ENCODE measurements at places on chromosomes 12 and 14.

GRCh38 chr12:54266852-54267251 lies 13.1 kb downstream of the CBX5 start:
- no peak for DNase-seq

GRCh38 chr12:38053655-38054464 lies 262.7 kb upstream of the ALG10B start:
- DNase-seq = peak; percentile 93

DNA sequence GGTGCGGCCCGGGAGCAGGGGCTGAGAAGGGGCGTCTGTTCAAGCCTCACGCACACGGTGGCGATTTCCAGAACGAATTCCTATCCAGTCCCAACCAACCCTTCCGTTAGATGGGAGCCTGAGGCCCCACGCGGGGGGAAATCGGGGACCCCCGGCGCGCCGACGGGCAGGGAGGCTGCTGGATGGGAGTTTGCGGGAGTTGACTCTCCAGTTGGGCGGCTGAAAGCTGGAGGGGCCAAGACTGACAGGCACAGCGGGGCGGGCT lies 9.8 kb downstream of the EXOC3L4 start:
- no peak for DNase-seq

DNA sequence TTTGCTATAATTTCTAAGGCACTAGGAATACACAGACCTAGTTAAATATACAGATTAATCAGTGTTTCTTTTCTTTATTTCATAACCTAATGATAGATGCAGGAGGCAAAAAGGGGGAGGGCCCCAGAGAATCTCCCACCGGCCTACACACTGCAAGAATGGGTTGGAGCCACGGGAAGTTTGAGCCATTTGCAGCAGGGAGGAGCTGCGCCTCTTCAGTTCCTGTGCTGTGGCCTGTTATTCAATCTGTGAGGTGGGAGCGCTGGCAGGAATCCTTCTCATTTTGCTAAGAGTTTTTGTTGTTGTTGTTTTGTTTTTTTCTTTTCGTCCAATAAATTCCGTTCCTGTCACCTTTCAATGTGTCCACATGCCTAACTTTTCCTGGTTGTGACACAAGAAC lies 251.3 kb upstream of the RPL10L start:
- DNase-seq = no peak

DNA sequence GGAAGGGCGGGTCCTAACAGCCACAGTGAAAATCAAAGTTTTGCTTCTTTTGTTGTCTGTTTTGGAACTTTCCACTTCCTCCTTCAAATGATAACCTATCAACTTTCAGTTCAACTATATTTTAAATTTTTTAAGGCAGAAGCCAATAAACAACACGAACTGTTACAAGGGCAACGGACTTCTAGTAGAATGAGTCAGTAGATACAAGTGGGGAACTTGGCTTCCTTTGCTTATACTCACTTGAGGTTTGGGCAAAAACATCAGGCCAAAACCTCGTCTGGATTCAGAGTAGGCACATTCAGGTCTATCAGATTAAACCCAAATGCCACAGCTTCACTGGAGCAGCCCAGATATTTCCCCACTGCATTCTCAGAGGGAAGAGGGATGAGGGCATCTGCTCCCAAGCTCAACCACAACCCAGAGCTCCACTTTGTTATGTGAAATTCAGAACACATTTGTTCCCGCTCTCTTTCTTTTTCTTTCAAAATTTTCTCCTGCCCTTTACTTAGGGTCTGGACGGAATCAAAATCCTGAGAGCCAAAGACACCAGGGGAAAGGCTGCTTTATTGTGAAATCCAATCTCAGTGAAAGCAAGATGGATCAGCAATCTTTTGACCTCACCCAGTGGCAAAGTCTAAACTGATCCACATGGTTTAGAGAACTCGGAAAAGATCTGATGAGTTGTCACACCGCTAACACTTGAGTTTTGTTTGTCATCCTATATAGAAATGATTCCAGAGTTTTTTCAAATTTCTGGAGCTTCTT lies 152.5 kb upstream of the BTG1 start:
- DNase-seq = no peak

GRCh38 chr12:66598079-66598478 lies 80.8 kb downstream of the GRIP1 start:
- no peak for DNase-seq

GRCh38 chr14:76191297-76191696 lies 39.6 kb downstream of the GPATCH2L start:
- DNase-seq = no peak

- no peak for DNase-seq
Measured at GRCh38 chr14:84670796-84671195, 859.1 kb upstream of the FLRT2 start.

GRCh38 chr12:14962797-14963196 lies 1.4 kb upstream of the ARHGDIB start:
- DNase-seq = no peak

GRCh38 chr12:96810057-96810456 lies 97.0 kb upstream of the NEDD1 start:
- DNase-seq = no peak

- no peak for DNase-seq
Measured at GRCh38 chr12:9760699-9761418, at the start of gene CD69. Gene CD69, minus strand, starts transcription at chr12:9760901. Its CDS starts 81 bp downstream, at chr12:9760820.

GRCh38 chr14:23300687-23301223 lies 1.9 kb downstream of the PPP1R3E start:
- no peak for DNase-seq

- DNase-seq = no peak
Measured at GRCh38 chr14:20697273-20698017, 8.9 kb downstream of the ANG start.

DNA sequence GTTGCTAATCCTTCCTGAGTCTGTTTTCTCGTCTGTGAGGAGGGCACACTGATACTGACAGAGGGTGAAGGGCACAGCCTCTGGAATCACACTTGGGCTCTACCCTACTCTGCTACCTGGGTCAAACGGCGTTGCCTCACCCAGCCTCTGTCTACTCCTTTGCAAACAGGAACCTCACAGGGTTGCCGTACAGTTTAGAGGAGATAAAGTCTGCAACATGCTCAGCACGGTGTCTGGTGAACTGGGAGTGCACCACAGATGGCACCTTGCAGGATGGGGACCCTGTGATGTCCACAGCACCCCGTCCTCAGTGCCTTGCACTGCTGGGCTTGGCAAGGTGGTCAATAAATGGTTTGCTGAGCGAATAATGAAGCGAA lies 38.3 kb downstream of the TESC start:
- DNase-seq = no peak

DNA sequence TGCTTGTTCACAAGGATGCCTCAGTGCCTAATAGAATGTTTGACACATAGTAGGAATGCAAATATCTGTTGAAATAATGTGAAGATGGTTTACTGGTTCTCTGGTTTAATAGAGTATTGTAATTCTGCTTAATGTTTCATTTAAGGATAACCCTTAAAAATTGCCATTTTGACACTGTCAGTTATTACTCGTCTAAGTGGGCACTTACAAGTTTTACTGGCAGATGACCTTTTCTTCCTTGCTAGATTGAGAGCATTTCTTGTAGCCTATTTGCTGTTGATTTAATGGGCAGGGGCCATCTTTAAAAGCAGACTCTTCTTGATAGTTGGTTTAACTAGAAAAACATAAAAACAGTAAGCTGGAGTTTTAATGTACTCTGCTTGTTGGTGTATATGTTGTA lies 1.9 kb downstream of the TMEM263 start:
- no peak for DNase-seq

DNA sequence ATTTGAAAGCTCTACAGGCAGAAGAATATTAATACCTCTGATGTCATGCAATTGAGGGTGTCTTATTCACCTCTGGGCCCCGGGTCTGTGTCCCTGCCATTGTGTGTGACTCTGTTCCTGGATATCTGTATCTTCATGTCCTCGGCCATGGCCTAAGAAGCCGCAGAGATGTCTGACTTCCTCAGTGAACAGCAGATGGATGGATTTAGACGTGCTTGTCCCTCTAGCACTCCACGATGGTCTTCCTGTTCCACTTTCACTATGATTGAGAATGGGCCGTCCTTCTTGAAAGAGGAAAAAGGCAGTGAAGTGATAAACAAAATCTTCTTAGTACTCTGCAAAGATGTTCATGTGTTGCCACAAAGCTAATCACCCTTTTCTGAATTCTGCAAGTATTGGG lies 217.4 kb downstream of the SLC41A2 start:
- no peak for DNase-seq

DNA sequence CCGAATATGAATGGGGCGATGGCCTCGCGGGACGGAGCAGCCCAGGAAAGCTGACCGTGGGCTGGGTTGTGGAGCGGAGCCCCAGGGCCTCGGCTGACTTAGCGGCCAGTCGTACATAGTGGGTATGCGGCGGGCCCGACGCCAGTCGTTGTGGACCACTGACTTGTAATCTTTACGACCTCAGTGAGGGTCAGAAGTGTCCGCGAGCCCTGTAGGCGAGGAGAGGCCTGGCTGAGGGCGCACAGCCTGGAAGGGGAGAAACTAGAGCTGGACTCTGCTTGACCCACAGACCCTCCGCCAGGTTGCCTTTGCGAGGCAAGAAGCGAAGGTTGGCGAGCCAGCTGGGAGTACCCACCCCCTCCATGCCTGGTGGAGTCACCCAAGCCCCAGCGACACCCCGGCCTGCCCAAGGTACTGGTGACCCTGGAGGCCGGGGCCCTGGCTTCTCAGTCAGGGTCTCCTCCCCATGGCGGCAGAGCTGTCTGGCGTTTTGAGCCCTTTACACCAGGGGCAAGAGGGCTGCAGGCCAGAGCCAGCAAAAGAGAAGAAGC lies 15.6 kb upstream of the DYNC1H1 start:
- DNase-seq = no peak

DNA sequence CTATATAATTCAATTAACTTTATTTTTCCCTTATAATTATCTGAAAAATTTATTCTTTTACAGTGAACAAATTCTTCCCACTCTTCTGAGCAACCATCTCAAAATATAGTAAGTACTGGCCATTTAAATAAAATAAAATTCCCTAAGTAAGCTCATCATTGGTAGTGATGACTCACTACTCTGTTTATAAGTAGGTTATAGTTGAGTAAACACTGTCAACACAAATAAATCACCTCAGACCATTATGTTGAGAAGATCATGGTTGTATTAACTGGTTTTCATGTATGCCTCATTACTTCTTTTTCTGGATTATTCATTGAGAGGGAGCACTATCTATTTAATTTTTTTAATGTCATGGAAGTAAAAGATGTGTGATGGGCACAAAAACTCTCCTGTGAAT lies 220.5 kb downstream of the SEC23A start:
- DNase-seq = no peak

DNA sequence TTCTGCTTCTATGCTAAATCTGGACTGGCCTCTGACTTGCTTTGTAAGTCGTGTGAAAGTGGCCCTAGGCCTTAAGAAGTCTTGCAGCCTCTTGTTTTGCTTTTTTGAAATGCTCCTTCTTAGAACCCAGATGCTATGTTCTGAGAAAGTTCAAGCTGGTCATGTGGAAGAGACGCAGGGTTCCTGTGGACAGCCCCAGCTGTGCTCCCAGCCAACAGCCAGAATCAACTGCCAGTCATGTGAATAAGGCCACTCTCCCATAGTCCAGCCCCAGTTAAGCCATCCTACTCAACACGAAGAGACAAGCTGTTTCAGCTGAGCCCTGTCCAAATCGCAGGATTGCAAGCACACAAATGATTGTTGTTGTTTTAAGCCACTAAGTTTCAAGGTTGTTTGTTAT lies 37.3 kb upstream of the TBPL2 start:
- DNase-seq = no peak

DNA sequence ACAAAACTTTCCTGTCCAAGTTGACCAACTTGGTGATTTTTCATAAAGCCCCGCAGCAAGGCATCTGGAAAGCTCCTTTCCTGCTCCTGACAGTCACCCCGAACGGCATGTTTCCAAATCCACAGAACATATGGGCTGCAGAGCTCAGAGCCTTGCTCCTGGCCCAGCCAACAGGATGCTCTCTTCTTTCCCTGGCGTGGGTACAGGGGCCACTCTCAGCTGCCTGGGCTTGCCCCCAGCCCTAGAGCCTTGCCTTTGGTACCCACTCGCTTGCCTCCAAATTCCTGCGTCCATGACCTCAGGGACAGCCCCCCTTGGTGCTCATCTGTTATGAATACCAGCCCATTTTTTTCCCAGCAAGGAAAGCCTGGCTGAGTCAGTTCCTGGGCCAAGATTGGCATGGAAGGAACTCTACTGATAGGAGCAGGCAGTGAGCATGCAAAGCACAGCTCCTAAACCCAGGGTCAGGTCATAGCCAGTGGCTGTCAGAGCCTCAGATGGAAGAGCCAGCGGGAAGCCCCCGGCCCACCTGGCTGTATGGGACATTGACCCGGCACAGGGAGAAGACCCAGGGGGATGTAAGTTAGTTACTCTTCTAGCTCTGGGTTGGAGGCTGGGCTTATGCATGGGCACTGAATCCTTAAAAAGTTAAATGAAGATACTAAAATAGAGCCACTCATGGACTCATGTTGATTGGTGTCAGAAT lies 105.3 kb upstream of the RTL1 start:
- DNase-seq = no peak

DNA sequence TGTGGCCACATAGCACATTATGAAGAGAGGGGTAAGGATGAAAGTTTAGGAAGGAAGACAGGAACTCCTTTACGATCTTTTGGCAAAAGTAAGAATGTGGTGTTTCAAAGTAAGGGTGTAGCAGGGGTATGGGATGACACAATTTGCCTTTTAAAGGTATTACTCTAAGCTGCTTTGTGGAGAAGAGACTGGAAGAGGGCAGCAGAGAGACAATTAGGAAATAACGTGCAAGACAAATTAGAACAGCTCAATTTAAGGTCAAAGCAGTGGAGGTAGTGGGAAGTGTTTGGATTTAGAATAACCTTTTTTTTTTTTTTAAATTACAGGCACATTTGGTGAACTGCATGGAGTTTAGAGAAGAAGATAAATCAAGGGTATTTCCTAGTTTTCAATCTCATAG lies 342.6 kb downstream of the NOVA1 start:
- no peak for DNase-seq

DNA sequence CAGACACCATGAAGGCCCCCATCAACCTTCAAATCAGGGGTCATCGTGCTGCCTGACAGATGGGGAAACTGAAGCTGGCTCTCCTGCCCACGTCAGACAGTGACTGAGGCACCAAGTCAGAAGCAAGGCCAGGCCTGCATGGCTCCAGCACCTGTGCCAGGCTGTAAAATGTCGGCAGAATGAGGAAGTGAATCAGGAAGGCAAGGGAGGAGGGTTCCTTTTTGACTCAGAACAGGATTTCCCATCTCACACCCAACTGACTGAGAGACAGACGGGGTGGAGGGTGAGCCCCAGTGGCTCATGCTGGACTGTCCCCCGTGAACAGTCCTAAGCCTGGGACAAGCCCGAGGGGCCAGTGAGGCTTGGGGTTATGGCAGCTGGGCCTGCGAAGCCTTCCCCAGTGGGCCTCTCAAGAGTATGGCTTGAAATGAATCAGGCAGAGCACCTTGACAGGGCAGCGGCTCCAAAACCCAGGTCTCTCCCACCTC lies 20.9 kb downstream of the SYNE3 start:
- no peak for DNase-seq

GRCh38 chr12:93767524-93767863 lies 90.3 kb downstream of the CRADD start:
- no peak for DNase-seq

GRCh38 chr12:91988086-91988923 lies 157.3 kb downstream of the BTG1 start:
- no peak for DNase-seq

DNA sequence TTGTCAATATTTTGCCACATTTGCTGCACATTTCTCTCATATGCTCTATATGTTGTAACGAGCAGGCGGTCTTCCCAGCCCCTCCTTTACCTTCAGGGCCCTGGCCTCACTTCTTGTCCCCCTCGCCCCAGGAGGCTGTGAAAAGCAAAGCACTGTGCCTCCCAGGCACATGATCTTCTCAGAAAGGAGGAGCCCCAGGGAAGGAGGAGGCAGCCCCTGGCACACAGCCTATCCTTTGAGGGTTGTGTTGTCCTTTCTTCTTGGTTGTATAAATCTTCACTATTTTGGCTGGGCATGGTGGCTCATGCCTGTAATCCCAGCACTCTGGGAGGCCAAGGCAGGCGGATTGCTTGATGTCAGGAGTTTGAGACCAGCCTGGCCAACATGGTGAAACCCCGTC lies 77.0 kb downstream of the PPP2R5C start:
- no peak for DNase-seq
